ENCODE measurements at places on chromosomes 4 and X.

- no peak for DNase-seq
These were observed 36.0 kb upstream of the SPON2 start for GRCh38 chr4:1208266-1208961.

DNA sequence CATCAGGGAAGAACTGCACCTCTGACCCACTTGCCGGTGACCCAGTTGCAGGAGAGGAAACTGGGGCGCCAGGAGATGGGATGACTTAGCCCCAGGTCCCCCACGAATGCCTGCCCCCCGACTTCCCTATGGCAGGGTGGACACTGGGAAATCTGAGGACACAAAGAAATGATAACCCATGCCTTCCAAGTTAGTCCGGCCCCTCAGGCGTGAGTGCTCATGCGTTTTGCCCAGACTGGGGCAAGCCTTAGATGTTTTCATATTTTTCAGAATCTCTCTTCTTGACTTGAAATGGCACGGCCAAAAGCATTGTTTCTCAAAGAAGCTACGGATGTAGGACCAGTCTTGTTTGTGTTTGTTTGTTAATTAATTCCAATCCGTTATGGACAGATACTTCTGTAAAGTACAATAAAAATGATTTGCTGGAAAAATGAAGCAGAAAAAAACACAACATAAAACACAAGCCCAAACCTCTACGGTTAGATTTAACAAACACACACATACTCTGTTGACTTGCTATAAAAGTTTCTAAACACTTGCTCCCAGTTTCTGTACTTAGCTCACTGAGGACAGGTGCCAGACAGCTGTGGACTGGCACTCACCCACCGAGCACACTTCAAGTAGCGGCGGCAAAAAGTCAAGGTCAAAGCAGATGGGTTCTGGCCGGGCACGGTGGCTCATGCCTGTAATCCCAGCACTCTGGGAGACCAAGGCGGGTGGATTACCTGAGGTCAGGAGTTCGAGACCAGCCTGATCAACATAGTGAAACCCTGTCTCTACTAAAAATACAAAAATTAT is 341.5 kb downstream of the BCOR start:
- no peak for DNase-seq

DNA sequence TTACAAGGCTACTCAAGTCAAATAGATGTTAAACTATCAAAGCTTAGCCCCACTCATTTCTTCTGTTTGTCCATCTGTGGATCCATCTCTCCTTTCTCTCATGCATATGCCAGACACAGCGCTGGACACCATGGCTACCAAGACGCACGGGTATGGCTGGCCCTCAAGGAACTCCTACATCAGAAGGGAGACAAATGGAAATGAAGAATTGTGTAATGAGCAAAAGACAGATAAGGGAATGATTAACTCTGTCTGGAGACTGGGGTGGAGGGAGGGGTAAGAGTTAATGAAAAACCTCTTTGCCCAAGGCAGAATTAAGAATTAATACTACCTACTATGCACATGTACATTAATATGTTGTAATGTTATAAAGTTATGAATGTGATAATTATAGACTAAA is 88.1 kb downstream of the MGST2 start:
- no peak for DNase-seq

GRCh38 chr4:3526456-3526855 is 5.8 kb downstream of the LRPAP1 start:
- DNase-seq, result no peak

Measured in CD4-positive, alpha-beta T cell treated with Interleukin-15 for 4 hours (primary cell).